Activated CD4-positive, alpha-beta T cell treated with anti-CD3 and anti-CD28 coated beads, Interleukin-2, amount 10 ng/mL, durations not matched to agents 24 days and 14 days (primary cell): ENCODE measurements at places on chromosomes 3 and 15. TPM values are rescaled to one million over a fixed set of nuclear protein-coding genes. Genes with fewer than 3 reads are reported as not detected.
A peak's percentile ranks its signal among the peaks of the same experiment; 100 is the strongest.

DNA sequence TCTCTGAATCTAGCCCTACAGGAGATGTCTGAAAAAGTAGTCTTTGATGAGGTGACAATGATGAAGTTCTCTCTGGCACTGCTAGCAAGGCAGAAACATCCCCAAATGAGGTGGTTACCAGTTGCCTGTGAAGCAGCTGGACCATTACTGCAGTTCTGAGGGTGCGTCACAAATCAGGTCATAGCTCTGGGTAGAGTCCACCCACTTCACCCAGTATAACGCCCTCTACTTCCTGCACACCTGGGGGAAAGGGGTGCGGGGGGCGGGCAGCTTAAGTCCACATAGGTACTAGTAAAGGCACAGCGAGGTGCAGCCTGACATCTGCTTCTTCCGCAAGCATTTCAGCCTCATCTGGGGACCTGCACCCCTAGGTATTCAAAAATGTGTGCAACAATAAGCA lies 13.4 kb upstream of the SATB1 start:
- no peaks in the 10 kb centered on the region for H3K27me3 ChIP-seq
- peaks cover 27% of the 10 kb centered on the region for H3K4me1 ChIP-seq
- peak; percentile 91 for DNase-seq
- H3K27ac ChIP-seq: peak overlapping the region; percentile 88
- peaks cover 80% of the 10 kb centered on the region for H3K36me3 ChIP-seq

DNA sequence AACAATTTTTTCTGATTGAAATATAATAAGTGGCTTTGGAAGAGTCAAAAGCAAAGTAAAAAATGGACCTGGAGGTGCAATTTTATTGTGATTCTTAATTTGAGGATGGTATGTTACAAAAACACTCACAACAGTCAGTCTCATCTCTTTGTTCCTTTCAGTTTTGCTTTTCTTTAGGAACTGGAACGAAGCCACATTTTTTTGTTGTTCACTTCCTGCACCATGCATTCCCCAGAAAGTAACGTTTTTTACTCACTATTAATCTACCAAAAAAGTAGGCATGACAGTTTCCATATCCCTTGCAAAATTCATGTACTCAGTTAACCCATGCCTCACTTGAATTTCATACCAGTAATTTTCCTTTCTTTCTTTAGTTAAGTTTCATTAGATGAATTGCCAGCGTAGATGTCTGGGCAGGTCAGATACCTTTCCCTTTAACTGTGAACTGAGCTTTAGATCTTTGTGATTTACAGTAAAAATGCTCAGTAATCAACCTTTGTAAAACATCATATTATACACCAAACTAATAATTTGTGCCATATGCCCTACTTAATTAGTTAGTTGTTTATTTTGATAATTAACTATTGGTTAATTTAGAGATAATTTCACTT lies 384.3 kb downstream of the ROBO1 start:
- no peaks in the 10 kb centered on the region for H3K27me3 ChIP-seq
- H3K27ac ChIP-seq: no peak overlapping the region
- H3K36me3 ChIP-seq: no peaks in the 10 kb centered on the region
- no peak overlapping the region for H3K4me3 ChIP-seq
- no peaks in the 10 kb centered on the region for H3K4me1 ChIP-seq

GRCh38 chr15:99101501-99101900 lies 3.4 kb upstream of the SYNM start:
- peaks cover 4% of the 10 kb centered on the region for H3K4me1 ChIP-seq
- no peak overlapping the region for H3K4me3 ChIP-seq
- no peak for DNase-seq
- H3K27me3 ChIP-seq: peaks cover 53% of the 10 kb centered on the region
- H3K27ac ChIP-seq: no peak overlapping the region
- H3K36me3 ChIP-seq: no peaks in the 10 kb centered on the region

- no peaks in the 10 kb centered on the region for H3K36me3 ChIP-seq
- peaks cover 5% of the 10 kb centered on the region for H3K27me3 ChIP-seq
- H3K4me1 ChIP-seq: peaks cover 9% of the 10 kb centered on the region
- H3K4me3 ChIP-seq: no peak overlapping the region
- H3K27ac ChIP-seq: no peak overlapping the region
- DNase-seq: no peak
Observed at GRCh38 chr3:140727886-140728285, 50.0 kb downstream of the TRIM42 start.

AP3B2 gene
- total RNA-seq: not detected in 2 replicates

DNA sequence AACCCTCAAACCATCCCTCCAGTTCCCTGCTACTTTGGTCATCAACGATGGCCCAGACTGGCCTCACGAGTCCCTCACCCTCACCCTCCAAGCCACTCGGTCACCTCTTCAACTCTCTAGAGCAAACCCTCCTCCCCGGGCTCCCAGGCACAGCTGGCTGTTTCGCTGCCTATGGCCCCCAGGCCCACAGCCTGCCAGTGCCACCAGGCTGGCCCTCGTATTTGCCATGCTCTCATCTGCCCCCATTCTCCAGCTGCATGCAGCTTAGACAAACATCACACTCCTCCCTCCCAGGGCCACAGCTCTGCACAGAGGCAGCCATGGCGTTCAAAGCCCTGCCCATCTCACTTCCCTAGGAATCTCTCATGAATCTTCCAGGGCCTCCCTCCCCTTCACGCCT lies 13.8 kb downstream of the RAB43 start:
- peaks cover 46% of the 10 kb centered on the region for H3K4me1 ChIP-seq
- no peak overlapping the region for H3K4me3 ChIP-seq
- no peaks in the 10 kb centered on the region for H3K27me3 ChIP-seq
- peak overlapping the region; percentile 41 for H3K27ac ChIP-seq
- no peak for DNase-seq

GRCh38 chr15:100373120-100373896 lies 31.5 kb upstream of the ADAMTS17 start:
- H3K27me3 ChIP-seq: peaks cover 44% of the 10 kb centered on the region
- H3K4me1 ChIP-seq: no peaks in the 10 kb centered on the region
- no peak overlapping the region for H3K27ac ChIP-seq
- peaks cover 2% of the 10 kb centered on the region for H3K36me3 ChIP-seq
- no peak overlapping the region for H3K4me3 ChIP-seq

DNA sequence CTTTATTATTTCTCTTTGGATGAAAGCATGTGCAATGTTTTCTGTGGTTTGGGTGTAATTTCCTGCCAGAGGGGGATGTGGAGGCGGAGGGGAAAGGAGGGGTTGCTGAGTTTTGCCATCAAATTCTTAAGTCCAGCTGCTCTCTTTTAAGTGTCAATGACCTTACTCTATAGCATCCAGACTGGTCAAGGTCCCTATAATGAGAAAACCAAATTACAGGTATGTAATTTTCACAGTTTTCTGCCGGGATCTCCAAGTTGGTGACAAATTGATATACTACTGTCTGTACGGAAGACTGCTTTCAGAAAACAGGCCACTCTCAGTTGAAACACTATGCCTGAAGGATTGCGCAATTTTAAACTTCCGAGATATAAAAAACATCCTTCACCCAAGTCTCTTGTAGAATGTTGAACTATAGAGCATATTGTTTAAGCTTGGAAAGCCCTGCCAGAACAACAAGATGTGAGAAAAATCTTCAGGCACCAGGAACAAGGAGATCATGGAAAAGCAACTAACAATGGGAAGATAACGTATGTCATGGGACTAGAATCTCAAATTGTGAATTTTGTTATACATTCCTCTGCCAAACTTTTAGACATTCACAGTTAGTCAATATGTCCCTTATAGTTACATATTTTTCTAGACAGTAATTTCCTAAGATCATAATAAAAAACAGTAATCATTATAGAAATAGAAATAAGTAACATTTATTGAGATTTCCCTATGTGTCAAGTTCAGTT lies 300.7 kb upstream of the SATB1 start:
- peaks cover 58% of the 10 kb centered on the region for H3K4me1 ChIP-seq
- H3K36me3 ChIP-seq: peaks cover 10% of the 10 kb centered on the region
- DNase-seq: peak; percentile 83
- no peaks in the 10 kb centered on the region for H3K27me3 ChIP-seq
- peak overlapping the region; percentile 96 for H3K27ac ChIP-seq

GRCh38 chr3:15171096-15171495 lies 35.0 kb upstream of the CAPN7 start:
- peaks cover 2% of the 10 kb centered on the region for H3K4me1 ChIP-seq
- H3K27ac ChIP-seq: no peak overlapping the region
- DNase-seq: no peak
- no peak overlapping the region for H3K4me3 ChIP-seq
- H3K36me3 ChIP-seq: no peaks in the 10 kb centered on the region
- H3K27me3 ChIP-seq: peaks cover 44% of the 10 kb centered on the region

- H3K27me3 ChIP-seq: no peaks in the 10 kb centered on the region
- peak overlapping the region; percentile 92 for H3K27ac ChIP-seq
- H3K4me1 ChIP-seq: peaks cover 40% of the 10 kb centered on the region
- H3K4me3 ChIP-seq: peak overlapping the region; percentile 82
- DNase-seq: no peak
- peaks cover 59% of the 10 kb centered on the region for H3K36me3 ChIP-seq
Observed at GRCh38 chr3:9809239-9809614, 835 bp upstream of the TTLL3 start.

TP63 gene
- total RNA-seq: 0.98 and 1.1 TPM in 2 replicates

DNA sequence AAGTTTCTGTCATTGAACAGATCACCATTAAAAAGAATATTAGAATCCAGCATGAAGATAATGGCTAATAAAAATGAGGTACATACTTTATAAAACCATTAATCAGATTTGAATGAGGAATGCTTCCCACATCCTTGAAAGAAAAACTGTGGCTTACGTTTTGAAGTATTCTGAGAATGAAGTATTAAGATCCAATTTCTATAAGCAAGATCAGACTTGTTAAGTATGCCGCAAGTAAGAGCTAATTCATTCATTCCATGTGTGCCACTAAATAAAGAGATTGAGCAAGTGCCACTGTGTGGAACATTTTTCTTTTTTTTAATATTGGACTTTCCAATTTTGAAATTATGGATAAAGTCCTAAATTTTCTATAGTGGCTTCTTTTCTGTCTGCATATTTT lies 30.6 kb downstream of the NMD3 start:
- no peak overlapping the region for H3K4me3 ChIP-seq
- peaks cover 4% of the 10 kb centered on the region for H3K4me1 ChIP-seq
- DNase-seq: no peak
- peaks cover 56% of the 10 kb centered on the region for H3K36me3 ChIP-seq
- no peaks in the 10 kb centered on the region for H3K27me3 ChIP-seq
- H3K27ac ChIP-seq: no peak overlapping the region

DNA sequence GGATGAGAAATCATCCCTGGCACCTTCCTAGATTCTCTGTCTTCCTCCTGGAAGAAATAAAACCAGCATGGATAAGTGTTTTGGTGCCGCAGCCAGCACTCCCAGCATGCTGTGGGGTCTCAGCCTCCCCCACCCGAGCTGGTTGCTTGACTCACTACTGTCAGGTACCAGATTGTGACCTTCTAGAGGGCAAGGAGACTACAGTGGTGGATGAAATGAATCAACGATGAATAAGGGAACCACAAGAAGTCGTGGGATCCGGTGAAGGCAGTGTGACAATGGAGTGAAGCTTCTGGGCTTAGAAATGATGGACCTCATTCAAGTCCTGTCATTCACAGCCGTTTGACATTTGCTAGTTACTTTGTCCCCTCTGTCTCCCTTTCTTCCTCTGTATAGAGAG lies 50.2 kb upstream of the SLCO3A1 start:
- peaks cover 12% of the 10 kb centered on the region for H3K27me3 ChIP-seq
- H3K36me3 ChIP-seq: no peaks in the 10 kb centered on the region
- H3K27ac ChIP-seq: no peak overlapping the region

VWA5B2 gene
- total RNA-seq: not detected in 2 replicates

DNA sequence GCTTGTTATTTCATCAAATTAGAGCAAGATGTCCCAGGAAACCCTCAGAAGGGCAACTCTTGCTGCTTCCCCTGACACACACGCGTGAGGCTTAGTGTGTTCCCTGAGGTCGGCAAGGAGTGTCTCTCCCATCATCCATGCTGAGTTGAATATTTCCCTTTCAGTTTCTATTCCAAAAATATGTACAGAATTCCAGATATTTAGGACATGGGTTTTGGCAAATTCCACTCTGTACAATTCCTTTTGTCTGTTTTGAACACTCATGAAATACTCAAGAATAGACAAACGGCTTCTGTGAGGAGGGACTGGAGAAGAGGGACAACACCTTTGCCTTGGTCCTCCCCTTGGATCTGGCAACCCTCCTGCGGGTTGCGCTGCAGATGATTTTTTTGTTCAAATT lies 138.0 kb downstream of the DUT start:
- no peaks in the 10 kb centered on the region for H3K36me3 ChIP-seq
- H3K4me1 ChIP-seq: no peaks in the 10 kb centered on the region
- no peaks in the 10 kb centered on the region for H3K27me3 ChIP-seq

- no peaks in the 10 kb centered on the region for H3K27me3 ChIP-seq
- no peaks in the 10 kb centered on the region for H3K4me1 ChIP-seq
- H3K4me3 ChIP-seq: no peak overlapping the region
- DNase-seq: no peak
Observed at GRCh38 chr3:64595253-64595694, 92.5 kb downstream of the ADAMTS9 start.

GRCh38 chr3:134376385-134376765 lies 2.1 kb upstream of the AMOTL2 start:
- H3K27me3 ChIP-seq: peaks cover 57% of the 10 kb centered on the region
- H3K4me3 ChIP-seq: no peak overlapping the region
- H3K27ac ChIP-seq: no peak overlapping the region
- H3K36me3 ChIP-seq: no peaks in the 10 kb centered on the region
- DNase-seq: no peak

DNA sequence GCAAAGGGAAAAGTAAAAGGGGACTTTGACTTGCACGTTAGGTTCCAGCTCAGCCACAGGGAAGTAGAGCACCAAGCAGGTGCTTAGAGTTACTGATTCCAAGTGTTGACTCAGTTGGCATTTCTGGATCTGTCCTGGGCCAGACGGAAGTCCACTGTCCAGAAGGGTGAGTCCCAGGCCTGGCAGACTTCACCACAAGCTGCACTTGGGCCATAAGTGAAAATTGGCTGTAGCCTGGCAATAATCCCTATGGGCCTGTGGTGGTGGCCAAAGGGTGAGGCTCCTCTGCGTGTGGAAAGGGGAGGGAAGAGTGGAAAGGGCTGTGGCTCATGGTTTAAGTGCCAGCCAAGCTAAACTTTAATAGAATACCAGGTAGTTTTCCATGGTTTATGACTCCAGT lies 121.5 kb downstream of the DTWD1 start:
- H3K4me3 ChIP-seq: no peak overlapping the region
- no peaks in the 10 kb centered on the region for H3K36me3 ChIP-seq
- H3K4me1 ChIP-seq: no peaks in the 10 kb centered on the region
- no peak for DNase-seq
- H3K27ac ChIP-seq: no peak overlapping the region

DNA sequence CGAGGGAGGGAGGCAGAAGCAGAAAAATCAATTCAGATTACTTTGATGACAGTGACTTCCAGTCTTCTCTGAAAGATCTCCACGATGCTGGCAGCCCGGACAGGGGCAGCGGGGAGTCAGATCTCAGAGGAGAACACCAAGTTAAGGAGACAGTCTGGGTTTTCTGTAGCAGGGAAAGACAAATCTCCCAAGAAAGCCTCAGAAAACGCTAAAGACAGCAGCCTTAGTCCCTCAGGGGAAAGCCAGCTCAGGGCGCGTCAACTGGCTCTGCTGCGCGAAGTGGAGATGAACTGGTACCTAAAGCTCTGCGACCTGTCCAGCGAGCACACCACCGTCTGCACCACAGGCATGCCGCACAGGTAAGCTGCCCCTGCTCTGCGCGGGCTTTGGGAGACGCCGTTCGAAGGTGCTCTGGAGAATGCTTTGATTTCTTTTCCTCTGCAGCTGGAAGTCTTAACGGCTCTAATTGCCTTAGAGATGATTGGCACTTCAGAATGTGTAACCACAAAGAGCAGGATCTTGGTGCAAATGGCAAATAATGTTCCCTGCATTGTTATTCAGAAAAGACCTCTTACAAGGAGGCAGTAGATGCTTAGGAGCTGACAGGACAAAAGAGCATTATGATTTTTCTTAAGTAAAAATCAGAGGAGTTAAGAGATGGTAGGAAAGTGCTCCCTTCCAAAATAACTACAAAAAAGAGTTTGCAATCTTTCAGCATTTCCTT lies at the start of gene KCNAB1:
Gene KCNAB1, plus strand, starts transcription at position 51 of the 724 bp plus-strand sequence.
- H3K27ac ChIP-seq: no peak within 1 kb of the TSS
- H3K4me3 ChIP-seq: no peak within 1 kb of the TSS
- H3K36me3 ChIP-seq: no peaks in the 10 kb centered on the region
